ENCODE measurements at places on chromosomes 5 and 9. TPM values are rescaled to one million over a fixed set of nuclear protein-coding genes. Genes with fewer than 3 reads are reported as not detected.

DNA sequence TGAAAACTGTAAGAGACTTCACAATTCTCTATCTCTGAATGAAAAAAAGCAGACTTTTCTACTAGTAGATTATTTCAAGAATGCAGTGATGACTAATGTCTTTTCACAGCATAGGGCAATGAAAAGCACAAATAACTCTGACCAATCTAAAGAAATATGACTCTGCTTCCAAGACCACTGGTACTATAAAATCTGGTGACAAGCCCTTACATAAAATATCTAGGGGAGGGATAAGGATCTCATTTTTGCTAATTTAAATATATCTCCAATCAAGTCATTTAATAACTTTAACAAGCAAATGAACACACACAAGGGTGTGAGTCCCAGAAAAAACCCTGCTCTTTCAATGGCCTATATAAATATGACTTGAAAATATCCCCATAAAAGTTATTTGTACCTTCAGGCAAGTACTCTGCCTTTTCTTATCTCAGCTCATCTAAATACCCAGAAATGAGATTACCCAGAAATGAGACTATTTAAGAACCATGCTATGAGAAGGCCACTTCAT is 105.2 kb downstream of the GNAQ start:
- DNase-seq: peak; percentile 67

DNA sequence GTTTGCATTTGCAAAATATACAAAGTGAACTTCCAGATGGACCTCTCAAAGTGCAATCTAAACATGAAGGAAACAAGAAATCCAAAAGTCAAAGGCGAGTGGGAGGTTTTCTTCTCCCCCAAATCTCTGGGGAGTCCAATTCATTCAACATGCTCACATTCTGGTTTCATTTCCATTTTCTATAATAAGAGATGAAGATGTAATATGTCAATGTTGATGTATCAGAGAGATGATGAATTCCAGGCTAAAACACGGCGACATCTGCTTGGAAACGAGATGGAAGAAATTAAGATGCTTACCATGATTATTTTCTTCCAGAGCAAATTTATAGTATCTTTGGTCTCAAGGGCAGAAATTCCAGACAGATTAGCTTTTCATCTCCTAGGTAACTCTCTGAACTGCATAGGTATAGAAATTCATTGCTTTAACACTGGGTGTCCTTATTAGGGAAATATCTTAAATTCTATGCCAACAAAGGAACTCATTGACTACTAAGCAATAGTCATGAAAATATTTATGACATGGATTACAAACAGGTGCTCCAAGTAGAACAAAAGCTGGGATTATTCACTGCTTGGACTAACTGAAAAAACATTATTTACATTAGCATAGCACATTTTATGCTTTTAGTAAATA is 287.9 kb downstream of the SEC61B start:
- DNase-seq: no peak

DNA sequence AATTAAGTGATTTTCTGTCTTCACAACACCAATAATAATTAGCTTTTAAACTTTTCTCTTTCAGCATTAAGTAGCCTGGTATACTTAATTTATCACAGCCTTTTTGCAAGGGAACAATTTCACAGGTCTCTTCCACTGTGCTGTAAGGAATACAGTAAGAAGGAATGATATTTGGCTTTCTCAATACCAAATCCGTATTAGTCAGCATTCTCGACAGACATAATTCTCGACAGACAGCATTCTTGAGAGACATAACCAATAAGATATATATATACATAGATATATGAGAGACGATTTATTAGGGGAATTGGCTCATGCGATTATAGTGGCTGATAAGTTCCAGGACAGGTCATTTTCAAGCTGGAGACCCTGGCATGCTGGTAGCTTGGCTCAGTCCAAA is 18.0 kb downstream of the PRKAA1 start:
- no peak for DNase-seq

GRCh38 chr5:133698646-133699526 is 86.5 kb upstream of the FSTL4 start:
- DNase-seq: no peak

DNA sequence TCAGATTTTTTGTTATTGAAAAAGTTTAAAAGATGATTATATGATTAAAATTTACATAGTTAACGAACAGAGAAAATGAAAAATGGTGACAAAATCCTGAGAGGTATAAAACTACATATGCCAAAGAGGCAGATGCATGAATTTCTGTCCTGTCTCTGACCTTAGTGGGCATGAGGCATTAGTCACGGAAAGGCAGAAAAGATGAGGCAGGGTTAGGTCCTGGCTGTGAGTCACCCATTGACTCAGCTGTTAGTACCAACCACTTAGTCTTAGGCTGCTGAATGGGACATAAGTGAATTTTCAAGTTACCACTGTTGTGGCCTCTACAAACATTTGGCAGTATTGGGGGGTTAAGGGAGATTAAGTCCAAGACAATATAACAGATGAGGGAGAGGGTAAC is 33.1 kb downstream of the RASA1 start:
- DNase-seq: peak; percentile 95

- DNase-seq: no peak
Observed at GRCh38 chr5:155767470-155767869, 559.5 kb upstream of the SGCD start.

DNA sequence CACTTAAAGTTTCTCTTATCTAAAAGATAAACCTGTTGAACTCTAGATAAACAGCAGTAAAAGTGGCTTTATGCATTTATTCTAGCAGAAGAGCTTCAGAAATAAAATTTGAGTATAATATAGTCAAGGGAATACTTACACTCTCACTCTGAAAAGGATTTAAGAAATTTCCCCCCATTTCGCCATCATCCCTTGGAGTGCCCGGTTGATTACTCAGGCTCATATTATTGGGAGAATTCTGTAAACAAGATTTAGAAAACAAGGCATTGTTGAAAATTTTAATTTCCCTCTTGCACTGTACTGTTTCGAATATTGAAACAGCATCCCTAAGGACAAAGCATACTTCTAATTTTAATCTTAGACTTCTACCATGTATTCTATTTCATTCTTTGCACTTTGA is 34.5 kb upstream of the ACOT12 start:
- no peak for DNase-seq

DNA sequence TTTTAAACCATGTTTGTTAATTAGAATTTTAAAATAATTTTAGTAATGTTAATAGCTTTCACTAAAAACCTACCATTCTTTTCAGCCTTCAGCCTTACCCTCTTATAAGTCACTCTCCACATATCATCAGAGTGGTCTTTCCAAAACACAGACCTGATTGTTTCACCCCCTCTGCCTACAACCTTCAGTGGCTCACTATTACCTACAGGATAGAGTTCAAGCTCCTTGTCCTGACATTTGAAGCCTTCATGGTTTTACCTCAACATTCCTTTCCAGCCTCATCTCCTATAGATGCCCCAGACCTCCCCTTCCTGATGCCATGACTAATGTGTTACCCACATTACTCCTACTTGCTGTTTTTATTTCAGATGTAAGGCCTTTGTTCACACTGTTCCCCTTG is 27.8 kb upstream of the STRBP start:
- no peak for DNase-seq

- no peak for DNase-seq
Observed at GRCh38 chr9:127972236-127972871, 8.4 kb downstream of the EEIG1 start.

DNA sequence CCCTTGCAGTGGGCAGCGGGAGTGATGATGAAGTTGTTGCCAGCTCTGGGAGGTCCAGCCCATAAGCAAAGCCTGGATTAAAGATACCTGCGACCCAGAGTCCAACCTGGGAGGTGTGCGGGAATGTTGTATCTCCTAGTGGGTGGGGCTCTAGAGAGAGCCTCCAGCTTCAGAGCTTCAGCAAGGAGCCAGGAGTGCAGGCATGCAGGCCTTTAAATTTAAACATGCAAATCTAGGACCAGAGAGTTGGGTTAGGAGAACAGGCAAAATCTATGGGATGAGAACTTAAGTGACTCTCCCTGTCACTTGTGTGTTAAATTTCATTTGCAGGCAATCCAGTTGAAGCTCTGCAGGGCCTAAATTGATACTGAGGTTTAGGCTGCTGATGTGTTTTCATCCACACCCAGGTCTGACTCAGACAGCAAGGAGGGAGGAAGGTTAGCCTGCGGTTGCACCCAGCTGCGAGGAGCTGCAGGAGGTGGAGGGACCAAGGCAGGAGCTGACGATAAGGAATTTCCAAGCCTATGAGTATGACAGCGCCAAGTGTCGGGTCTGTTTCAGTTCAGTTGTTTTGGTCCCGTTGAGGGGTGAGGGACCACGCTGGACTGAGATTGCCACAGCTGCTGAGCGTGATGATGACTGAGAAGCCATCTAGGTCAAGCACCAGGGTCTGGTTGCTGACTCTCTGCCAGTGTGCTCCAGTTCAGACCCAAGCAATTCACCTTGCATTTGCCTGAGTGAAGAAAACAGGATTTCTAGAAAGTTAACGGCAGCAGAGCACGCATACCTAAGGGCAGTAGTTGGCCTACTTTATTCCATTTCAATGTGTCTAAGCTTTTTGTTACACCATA is 243.0 kb downstream of the ICE1 start:
- peak; percentile 88 for DNase-seq

CDC25C gene
- total RNA-seq: 24.4 TPM

CLIC3 gene
- total RNA-seq: 1.7 TPM

GDNF gene
- total RNA-seq: 2.2 TPM

CATSPER3 gene
- total RNA-seq: not detected

PCDHA9 gene
- not detected for total RNA-seq

PCDHGA7 gene
- total RNA-seq: 5.5 TPM

CDH6 gene
- total RNA-seq: 0.12 TPM

GTF2H2 gene
- 21.3 TPM for total RNA-seq

CER1 gene
- total RNA-seq: not detected

PCDHGA8 gene
- total RNA-seq: 1.6 TPM
